ENCODE measurements at places on chromosomes 5 and 9.
A peak's percentile ranks its signal among the peaks of the same experiment; 100 is the strongest.

DNA sequence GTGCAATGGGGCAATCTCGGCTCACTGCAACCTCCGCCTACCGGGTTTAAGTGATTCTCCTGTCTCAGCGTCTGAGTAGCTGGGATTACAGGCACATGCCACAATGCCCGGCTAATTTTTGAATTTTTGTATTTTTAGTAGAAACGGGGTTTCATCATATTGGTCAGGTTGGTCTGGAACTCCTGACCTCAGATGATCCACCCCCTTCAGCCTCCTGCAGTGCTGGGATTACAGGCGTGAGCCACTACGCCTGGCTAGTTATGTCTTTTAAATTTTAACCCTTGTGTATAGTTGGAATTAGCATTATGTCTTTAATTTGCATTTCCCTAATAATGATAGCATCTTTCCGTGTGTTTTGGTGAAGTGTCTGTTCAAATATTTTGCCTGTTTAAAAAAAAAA lies 11.5 kb downstream of the GPBP1 start:
- DNase-seq: no peak

DNA sequence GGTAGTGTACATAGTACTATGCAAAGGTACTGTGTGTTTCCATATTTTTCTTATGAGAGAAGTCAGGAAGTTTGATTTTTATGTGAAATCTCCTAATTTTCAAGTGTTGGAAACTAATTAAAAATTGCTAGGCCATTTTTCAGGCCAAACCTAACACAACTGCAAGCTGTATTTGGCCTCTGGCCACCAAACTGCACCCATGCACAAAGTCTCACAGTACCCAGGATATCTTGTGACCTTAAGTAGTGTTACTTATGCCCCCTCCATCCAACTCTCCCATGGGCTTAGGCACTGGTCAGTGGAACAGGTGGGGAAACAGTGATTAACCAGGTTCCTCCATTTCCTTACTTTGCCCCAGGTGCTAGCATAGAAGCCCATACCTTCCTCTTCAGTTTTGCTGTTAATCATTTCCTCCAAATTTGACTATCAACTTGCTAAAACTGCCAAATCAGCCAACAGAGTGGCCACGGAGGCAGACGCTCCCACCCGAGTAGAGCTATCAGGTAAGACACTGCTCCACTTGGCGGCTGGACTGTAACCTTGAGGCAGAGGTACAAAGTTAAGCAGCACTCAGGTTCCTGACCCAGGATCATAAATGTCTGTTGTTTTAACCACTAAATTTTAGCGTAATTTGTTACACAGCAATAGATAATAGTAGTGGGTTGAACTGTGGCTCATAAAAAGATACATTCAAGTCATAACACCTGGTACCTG lies 19.5 kb upstream of the KIF27 start:
- no peak for DNase-seq

GRCh38 chr9:134980516-134980915 lies 62.8 kb upstream of the FCN1 start:
- DNase-seq: no peak

DNA sequence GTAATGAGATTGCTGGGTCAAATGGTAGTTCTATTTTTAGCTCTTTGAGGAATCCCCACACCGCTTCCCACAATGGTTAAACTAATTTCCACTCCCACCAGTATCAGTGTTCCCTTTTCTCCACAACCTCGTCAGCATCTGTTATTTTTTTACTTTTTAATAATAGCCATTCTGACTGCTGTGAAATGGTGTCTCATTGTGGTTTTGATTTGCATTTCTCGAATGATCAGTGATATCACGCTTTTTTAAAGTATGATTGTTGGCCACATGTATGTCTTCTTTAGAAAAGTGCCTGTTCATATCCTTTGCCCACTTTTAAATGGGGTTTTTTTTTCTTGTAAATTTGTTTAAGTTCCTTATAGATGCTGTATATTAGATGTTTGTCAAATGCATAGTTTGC lies 73.5 kb downstream of the MTAP start:
- DNase-seq: no peak

GRCh38 chr9:73577848-73578247 lies 426.2 kb downstream of the ANXA1 start:
- peak; percentile 43 for DNase-seq

DNA sequence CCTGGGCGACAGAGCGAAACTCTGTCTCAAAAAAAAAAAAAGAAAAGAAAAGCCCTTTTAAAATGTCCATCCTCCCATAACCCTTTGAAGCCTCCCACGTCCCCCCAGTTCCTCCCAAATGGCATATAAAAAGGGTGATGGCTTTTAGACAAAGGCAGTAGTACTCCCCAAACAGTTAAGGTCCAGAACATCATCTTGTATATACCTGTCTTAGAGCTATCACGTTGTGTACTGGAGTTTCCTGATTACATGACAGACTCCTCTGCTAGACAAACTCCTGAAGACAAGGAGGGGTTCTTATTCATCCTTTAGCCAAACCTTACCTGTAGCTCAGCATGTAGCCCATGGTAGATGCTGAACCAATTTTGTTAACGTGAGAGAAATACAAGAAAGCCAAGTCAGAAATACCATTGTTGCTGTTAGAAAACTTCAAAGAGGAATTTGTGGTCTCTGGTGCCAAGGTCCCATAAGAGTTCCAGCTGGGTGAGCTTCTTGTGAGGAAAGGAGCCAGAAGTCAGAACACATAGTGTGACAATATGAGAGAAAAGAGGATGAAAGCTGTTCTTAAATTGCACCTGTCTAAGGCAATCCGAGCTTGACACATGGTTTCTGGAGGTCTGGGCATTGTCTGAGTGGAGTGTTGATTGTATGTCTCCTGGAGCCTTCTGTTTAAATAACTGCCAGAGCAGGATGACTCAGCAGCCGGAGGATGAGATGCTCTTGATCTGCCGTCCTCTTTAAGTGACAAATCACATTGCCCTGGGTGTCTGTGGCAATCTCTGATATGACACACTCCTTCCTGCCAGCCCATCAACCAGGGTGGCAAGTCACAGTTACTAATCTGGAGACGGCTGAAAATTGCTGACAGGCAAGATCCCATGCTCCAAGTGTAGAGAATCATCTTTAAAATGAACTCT lies 69.1 kb downstream of the ARRDC3 start:
- DNase-seq: peak; percentile 73

DNA sequence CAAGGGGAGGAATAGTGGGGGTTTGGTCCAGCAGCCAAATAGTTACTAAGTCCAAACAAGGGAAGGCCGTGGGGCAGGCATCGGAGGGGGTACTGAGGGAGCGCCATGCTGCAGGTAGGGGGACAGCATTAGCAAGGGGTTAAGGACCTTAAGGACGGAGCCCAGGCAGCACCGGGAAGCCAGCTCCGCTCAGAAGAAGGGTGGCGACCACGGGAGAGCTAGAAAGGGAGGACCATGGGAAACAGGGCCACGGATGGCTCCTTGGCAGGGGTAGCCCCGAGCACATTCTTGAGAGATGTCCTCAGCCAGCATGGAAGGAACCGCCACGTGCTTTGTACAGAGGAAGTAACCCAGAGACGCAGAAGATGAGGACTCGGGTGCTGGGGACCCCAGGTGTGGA lies 76.2 kb upstream of the STXBP1 start:
- DNase-seq: no peak

DNA sequence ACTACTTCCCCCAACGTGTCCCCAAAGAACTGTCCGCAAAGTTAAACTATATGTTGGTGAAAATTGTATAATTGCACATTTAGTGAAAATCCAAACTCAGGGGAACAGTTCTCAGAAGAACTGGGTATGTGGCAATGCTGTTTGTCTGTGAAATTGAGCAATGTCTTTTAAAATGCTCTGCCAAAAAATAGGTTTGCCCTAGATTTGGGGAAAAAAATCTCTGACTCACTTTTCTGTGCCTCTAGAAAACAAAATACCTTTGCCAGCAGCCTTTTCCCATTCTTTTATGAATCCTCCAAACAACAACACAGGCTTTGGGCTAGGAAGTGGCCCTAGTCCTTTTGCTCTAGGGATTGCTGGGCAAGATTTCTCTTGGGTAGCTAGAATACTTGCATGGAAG lies 37.4 kb upstream of the ZNF608 start:
- peak; percentile 40 for DNase-seq

GRCh38 chr9:127778280-127779135 lies at the start of gene SH2D3C:
TSS of gene SH2D3C (minus strand) at chr9:127778666. CDS start at chr9:127778627, 39 bp downstream.
- no peak for DNase-seq
